Stimulated activated CD4-positive, alpha-beta T cell treated with anti-CD3 and anti-CD28 coated beads, Interleukin-15, amount 100 ng/mL, for 1 hour (primary cell): ENCODE measurements at places on chromosomes 3 and 15.

- no peak for DNase-seq
Observed at GRCh38 chr15:62821384-62822131, 221.0 kb upstream of the TPM1 start.

DNA sequence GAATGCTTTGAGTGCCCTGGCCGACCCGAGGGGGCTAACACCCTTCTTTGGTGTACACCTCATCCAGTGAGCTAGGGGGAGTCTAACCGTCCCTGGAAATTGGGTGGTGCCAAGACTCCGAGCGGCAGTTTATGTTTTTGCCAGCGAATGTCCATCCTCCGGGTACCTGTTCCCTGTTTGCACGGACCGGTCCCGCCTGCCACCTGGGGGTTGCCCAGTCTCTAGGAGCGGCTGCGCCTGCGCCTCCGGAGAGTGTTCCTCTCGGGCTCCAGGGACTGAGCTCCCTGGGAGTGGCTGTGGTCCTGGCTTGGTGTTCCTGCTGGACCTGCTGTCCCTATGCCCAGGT is 913 bp upstream of the WNT7A start:
- no peak for DNase-seq

DNA sequence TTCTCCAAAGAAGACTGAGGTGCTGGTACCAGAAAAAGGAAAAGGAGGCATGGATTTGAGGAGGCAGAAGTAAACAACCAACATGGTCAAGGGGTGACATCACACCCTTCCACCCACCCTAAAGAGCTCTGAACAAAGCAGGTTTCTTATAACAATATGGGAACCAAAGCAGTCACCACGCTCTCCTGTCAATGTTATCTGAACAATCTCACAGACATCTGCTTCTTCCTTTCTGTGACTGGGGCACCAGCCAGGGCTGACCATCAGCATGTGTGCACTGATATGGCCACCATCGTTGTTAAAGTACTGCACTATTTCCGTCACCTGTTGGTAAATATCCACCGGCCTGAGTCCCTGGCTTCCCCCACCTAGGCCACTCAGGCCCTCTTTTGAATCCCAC is 252.9 kb downstream of the SHQ1 start:
- no peak for DNase-seq

DNA sequence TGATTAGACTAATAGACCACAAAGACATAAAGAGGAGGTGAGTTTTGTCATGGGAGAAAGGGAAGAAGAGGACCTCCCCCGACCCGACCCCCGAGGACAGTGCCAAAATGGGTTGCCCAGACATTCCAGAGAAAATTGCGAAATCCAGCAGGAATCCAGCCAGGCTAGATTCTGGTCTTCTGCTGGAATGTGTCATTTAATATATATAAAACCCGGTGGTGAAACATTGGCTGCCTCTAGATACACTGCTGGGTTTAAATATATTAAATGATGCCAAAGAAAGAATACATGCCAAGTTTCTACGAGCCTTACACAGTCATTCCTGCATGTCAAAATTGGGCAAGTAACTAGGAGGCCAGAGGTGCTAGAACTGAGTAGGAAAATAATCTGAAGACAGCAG is 45.3 kb upstream of the SPESP1 start:
- no peak for DNase-seq

GRCh38 chr15:74400915-74401757 is 32.6 kb downstream of the SEMA7A start:
- DNase-seq, result no peak

GRCh38 chr3:40843851-40844548 is 319.2 kb downstream of the ZNF621 start:
- no peak for DNase-seq

GRCh38 chr3:105785803-105786202 is 83.0 kb downstream of the CBLB start:
- no peak for DNase-seq

DNA sequence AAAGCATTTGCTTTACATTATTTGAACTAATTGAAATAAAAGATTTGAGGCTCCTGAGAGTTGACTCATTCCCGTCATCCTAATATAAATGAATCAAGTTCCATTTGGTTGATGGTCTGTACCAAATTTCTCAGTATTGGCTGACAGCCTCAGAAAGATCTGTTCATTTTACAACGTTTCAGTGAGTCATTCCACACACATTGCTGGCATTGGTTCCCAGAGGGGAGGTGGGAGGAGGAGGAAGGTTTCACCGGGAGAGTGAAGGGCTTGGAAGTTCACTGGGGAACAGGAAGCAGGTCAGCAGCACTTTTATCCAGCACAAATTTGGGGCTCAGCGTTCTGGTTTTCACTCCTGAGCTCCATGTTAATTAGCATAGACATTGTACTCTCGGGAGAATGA is 176.7 kb upstream of the CADPS start:
- no peak for DNase-seq

DNA sequence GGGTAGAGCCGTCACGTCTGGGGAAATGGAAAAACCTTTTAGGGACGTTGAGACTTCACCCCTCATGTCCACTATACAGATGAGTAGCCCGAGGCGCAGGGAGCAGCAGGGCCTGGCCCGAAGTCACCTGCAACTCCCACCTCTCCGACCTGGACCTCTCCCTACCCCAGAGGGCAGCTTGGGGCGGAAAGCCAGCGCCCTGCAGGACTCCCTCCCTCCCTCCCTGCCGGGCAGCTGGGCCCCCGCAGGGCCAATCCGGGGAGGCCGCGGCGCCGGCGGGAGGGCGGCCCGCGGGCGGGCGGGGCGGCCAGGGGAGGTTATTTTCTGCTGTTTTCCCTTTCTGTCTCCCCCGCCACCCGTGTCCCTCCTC is 2.0 kb downstream of the WNT7A start:
- DNase-seq, result no peak

DNA sequence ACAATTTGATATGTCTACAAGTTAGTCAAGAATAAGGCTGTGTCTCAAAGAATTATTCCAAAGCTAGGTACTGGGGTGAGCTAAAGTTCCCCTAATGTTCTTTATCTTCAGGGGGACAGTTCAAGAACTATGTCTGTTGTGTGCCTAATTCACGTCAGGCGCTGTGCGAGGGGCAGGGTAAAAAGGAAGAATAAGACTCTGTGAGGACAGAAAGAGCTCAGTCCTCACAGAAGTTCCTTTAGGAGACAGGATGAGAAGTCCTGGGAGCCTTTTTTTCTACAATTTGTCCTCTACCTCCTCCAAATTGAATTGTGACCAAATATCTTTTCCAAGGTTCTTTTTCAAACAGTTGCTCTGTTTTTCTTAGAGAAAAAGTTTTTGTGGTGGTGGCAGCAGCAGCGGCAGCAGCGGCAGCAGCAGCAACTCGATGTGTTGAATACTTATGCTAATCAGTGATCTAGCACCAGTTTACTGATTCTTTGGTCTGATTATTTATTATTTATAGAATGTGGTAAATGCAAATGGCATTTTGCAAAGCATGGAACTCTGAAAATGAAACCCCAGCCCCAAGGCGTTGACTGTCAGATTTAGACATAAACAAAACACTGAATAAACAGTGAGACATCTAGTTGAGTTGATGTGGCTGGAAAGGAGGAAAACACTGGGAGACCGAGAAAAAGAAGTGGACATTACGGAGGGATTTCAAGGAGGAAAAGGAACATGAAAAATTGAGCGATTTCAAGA is 88.6 kb downstream of the GTPBP8 start:
- DNase-seq, result no peak

- DNase-seq, result no peak
Observed at GRCh38 chr3:98807561-98807960, 44.4 kb downstream of the ST3GAL6 start.

GRCh38 chr3:197936819-197937384 is 13.1 kb upstream of the RPL35A start:
- no peak for DNase-seq

DNA sequence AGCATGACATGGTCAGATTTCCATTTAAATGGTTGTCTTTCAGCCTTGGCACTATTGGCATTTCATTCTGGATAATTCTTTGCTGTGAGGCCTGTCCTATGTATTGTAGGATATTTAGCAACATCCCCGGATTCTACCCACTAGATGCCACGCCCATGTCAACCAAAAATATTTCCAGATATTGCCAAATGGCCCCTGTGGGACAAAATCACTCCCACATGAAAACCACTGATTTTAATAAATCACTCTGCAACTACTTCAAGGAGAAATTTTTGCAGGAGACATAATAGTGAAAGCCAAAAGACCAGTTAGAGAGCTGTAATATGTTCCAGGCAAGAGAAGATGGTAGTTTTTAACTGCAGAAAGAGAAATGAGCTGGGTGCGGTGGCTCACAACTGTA is 55.9 kb upstream of the RARB start:
- no peak for DNase-seq

DNA sequence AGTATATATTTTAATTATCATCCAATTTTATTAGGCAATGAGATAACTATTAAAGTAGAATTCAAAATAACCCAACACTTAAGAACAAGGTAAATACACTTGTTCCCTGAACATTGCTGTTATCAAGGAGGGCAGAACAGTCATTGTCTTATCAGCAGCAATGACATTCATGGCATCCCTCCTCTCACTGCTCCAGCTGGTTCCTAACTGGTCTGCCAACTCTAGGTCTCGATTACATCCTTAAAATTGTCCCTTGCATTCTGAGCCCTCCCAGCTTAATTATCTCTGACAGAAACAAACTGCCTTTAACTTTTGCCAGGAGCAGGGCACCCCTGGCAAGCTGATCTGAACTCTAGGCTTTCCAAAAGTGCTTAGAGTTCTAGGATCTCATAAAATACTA is 14.0 kb upstream of the DYNC1LI1 start:
- DNase-seq, result no peak

- peak; percentile 50 for DNase-seq
Observed at GRCh38 chr15:41493205-41493901, at the start of gene ITPKA. Gene ITPKA, plus strand, starts transcription at chr15:41493874. Its CDS starts 54 bp downstream, at chr15:41493928.

DNA sequence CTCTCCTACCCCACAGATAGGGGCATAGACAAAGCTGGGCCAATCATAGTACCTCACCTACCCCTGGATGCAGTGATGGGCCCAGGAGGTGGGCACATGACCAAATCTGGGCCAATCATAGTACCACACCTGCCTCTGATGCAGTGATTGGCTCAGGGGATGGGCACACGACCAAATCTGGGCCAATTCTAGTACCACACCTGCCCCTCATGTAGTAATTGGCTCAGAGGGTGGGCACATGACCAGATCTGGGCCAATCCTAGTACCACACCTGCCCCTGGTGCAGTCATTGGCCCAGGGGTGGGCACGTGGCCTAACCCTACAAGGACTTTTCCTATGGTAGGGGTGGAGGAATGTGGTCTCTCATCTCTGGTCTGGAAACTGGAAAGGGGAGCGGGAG is 56.9 kb upstream of the MEF2A start:
- DNase-seq, result no peak

GRCh38 chr3:28903171-28903601 is 377.7 kb upstream of the RBMS3 start:
- DNase-seq, result no peak

GRCh38 chr15:66868918-66869317 is 166.9 kb downstream of the SMAD6 start:
- no peak for DNase-seq

DNA sequence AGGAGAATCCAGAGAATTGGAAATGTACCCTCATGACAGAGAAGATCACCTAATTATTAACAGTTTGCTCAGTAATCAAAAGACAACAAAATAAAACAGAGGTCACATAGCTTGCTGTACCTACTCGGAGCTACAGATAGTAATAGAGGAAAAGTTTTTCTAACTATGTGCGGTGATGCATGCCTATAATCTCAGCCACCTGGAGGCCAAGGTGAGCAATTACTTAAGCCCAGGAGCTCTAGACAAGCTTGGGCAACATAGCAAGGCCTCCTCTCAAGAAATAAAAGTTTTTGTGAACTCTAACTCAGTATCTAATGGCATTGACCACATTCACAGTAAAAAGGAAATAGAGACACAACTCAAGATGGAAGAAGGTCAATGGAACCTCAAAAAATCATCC is 243.6 kb downstream of the ATP8B4 start:
- no peak for DNase-seq

DNA sequence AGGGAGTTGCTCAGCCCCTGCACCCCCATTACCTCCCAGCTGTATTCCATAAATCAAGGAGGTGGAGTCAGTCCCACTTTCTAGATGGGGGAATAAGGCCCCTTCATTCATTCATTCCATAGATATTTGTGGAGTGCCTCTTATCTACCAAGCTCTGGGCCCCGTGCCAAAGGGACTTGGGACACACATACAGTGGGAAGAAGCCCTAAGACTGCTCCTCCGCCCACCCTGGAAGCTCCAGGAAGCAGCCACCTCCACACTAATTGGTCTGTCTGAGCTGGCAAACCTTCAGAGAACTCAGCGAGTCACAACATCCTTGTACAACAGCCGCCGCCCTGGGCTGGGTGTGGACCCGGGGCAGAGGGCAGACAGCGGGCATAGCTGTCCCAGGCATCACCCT is 6.4 kb downstream of the STRA6 start:
- no peak for DNase-seq

DNA sequence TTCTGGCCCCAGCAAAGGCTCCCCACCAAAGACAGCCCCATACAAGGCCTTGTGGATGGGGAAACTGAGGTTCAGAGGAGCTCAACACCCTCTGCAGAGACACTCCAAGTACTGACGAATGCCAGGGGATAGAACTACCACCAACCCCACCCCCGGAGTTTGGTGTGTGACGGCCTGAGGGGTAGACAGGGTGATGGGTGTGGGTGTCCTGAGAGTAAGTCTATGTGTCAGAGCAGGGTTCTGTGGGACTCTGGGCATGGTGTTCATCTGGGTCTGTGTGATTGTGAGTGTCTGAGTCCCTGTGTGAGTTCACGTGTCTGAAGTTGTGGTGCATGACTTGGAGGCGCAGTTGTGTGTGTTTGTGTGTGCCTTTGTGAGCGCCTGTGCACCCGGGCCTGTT is 7.4 kb downstream of the PTH1R start:
- no peak for DNase-seq

GRCh38 chr3:107412376-107412775 is 35.1 kb downstream of the CCDC54 start:
- DNase-seq, result no peak

GRCh38 chr15:77208241-77208640 is 137.3 kb upstream of the TSPAN3 start:
- DNase-seq, result no peak

GRCh38 chr3:124785973-124786372 is 55.7 kb downstream of the UMPS start:
- DNase-seq, result no peak

DNA sequence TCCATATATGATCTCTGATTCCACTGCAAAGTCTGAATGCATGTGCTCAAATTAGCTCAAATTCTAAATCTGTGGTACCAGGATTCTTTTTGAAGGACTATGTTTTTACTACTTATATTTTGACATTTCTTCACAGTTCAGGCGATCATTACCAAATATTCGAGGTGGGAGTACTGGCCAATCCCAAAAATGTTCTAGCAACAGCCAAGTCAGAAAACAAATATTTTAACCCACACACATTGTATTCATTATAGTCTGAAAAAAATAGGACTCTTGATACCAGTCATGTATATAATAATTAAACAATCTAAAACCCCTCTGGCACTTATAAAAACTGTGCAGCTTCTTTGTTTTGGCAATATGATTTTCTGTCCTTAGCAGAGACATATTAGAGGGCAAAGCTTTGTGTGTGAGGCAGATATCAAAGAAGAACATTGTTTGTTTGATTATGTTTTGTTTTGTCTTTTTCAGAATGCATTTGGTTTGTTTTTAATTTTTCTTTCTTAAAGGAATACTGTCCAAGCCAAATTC is 37.4 kb downstream of the FGF7 start:
- no peak for DNase-seq
